ENCODE measurements at places on chromosomes 5 and 9.

- no peak for DNase-seq
These were observed 113.5 kb downstream of the FEM1C start for GRCh38 chr5:115431116-115431515.

DNA sequence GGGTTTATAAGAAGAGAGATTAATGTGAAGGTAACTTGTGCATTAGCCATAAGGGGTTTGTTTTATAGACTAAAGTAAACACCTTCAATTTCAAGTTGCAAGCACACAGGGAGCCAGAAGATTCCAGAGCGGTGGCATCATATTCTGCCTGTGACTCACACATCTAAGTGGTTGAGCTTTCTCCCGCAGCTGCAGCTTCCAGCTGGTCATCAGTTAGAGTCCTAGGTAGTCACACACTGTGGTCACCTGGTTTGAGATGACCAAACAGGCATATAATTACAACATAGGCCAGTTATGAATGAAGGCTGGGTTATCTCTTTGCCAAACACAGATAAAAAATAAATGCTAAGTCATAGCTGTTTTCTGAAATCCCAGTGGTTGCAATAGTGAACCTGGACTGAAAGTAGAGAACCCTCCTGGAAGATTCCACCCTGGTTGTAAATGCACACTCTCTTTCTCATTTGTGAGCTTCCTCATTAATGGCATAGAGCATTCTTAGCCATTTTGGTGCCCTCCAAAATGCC is 171.3 kb downstream of the GDNF start:
- DNase-seq = no peak

DNA sequence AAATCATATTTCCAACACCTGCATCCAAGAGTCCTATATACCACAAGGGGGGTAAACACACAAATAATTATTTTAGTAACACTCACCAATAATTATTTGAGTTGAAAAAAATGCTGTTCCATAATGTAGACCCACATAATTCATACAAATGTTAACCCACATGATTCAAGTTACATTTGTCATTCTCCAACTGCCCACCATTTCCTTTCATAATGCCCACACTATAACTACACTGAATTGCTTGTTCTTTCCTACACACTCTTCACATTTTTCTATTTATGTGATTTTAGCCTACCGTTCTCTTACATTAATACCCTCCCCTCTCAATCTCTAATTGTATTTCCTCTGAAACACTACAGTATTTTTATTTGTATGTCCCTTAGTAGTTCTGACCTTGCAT is 35.9 kb upstream of the HK3 start:
- DNase-seq = no peak

GRCh38 chr5:94782383-94782782 is 163.9 kb downstream of the SLF1 start:
- DNase-seq = no peak

DNA sequence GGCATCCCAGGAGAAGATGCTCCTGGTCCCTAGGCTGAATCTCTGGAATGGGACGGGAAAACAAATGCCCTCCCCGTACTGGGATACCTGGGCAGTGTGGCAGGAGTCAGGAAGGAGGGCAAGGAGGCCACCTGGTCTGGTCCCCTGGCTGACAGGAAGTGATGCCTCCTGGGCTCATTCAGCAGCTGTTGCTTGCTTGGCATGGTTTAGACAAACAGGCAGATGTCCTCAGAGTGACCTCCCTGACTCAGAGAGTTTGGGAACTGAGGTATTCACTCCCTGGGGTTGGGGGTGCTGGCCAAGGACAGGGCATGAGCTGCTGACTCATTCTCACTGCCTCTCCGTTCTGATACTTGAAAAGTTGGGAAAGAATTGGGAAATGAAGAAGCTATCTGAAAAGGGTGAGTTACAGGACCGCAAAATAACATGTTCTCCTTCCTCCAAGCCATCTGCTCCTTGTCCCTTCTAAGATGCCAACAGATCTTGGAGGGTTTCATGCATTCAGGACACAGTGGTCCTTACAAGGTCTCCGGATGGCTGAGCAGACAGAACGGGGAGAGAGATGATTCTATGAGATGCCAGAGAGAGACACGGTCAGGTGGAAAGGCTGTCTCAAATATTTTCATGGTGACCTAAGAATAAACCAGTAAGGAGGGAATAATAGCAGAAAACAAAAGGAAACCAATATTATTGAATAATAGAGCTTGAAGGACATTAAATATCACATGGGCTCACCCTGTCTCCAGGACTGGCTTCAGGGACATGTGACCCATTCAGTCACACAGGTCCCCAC is 534.5 kb downstream of the BNC2 start:
- no peak for DNase-seq

All from stimulated activated CD8-positive, alpha-beta memory T cell treated with anti-CD3 and anti-CD28 coated beads, Interleukin-2, amount 100 ng/mL, for 1 hour (primary cell).